ENCODE measurements at places on chromosomes 16 and 17.

- DNase-seq = no peak
Observed at GRCh38 chr16:3578610-3579551, 1.7 kb upstream of the NLRC3 start.

GRCh38 chr17:81967533-81968395, 6.8 kb upstream of the NOTUM start:
- DNase-seq = no peak

- DNase-seq = no peak
Observed at GRCh38 chr16:12796498-12796897, 7.2 kb downstream of the CPPED1 start.

DNA sequence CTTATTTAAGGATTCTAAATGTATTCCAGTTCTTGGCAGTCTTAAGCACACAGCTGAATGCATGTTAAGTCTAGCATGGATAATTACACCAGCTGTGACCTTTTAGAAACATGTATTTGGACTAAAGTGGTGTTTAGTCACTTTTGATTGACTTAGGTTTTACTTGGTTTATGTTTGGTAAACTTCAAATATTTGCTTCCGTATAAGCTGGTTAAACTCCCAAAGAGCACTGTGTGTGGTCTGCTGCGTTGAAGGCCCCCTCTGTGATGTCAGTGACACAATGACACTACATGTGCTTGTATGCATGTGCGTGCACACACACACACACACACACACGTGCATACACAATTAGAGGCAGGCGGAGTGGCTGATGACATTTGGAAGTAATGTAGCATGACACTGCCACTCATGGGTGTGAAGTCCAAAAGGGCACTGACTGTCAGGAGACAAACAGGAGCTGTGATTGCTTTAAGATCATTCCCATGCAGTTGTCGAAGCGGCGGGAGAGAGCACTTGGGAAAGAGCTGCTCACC, 156.1 kb upstream of the CDH13 start:
- DNase-seq = no peak

- DNase-seq = no peak
Observed at GRCh38 chr16:78257376-78257728, 157.9 kb downstream of the WWOX start.

GRCh38 chr16:85461022-85461813, 151.9 kb upstream of the GSE1 start:
- DNase-seq = no peak

- DNase-seq = no peak
Observed at GRCh38 chr16:12504312-12504711, 299.4 kb downstream of the CPPED1 start.

DNA sequence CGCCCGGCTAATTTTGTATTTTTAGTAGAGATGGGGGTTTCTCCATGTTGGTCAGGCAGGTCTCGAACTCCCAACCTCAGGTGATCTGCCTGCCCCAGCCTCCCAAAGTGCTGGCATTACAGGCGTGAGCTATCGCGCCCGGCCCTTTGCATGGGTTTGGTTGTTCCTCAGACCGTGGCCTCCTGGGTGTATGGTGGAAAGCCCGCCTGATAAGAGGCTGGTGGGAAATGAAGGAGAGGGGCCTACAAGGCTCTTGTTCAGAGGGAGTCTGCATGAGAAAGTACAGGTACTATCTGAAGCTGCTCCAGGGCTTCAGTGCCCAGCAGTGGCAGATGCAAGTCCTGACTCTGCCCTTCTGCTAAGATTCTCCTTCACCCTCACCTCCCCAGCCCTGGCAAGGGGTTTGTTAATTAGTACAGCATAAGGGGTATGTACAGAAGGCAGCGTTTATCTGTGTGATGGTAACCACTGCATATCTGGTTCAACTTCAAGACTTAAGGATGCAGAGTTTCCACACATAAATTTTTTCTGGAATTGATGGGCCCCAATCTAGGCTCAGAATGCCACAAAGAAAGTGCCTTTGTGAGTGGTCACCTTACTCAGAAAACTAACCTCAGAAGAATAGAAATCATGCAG, 24.2 kb downstream of the GRB7 start:
- DNase-seq = no peak
